ENCODE measurements at places on chromosomes 13 and 19.

- DNase-seq: no peak
Observed at GRCh38 chr13:113452466-113452865, 822 bp downstream of the ADPRHL1 start.

- DNase-seq: no peak
Observed at GRCh38 chr13:109971006-109971405, 184.6 kb upstream of the IRS2 start.

GRCh38 chr13:83166550-83166949 lies 715.7 kb downstream of the SLITRK1 start:
- no peak for DNase-seq

DNA sequence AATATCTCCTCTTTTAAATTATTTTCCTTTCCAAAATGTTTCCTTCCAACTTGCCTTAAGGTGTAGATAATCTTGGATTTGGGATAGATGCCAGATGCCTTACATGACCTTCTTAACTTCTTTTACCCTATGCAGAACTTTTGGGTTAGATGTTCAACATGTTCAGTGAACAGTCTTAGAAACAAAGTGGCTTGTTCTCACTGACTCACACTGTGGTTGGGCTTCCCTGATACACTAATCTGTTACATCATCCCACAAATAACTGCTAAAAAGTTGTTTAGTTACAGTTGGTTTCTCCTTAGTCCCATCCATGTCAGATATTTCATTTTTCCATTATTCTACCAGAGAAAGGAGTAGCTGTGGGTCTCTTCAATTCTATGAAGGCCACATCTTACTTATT lies 2638.2 kb downstream of the PCDH9 start:
- DNase-seq: no peak

GRCh38 chr13:65679240-65679639 lies 1550.9 kb downstream of the PCDH9 start:
- peak; percentile 0 for DNase-seq

DNA sequence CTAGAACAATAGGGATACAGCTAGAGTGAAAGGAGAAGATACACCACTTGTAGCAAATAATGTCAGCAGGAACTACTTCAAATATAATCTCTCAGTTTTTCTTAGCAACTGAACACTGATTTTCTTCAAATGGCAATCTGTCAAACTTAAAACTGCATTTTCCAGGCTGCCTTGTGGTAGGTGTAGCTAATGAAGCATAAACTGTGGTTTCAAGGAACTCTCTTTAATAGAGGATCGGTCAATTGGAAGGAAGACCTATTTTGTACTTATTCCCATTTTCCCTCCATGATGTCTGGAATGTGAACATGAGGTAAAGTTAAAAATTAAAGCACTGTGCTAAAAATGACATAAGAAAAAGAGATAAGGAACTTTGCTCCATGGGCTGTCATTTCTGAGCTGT lies 1261.9 kb downstream of the PCDH17 start:
- DNase-seq: no peak

DNA sequence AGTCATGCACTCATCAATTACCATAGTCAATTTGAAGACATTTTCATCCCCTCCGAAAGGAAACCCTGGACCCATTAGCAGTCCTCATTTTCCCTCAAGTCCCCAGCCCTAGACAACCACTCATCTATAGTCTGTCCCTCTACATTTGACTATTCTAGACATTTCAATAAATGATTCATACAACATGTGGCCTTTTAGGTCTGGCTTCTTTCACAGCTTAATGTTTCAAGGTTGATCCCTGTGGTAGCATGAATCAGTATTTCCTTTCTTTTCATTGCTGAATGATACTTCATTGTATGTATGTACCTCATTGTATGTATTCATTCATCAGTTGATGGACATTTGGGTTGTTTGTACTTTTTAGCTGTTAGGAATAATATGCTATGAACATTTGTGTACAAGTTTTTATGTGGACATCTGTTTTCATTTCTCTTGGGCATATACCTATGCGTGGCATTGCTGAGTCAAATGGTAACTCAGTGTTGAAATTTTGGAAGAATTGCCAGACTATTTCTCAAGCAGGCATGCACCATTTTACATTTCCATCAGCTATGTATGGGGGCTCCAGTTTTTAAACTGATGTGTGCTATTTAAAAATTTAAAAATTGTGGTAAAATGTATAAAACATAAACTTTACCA lies 18.4 kb downstream of the SPATA13 start:
- peak; percentile 38 for DNase-seq

- no peak for DNase-seq
Observed at GRCh38 chr13:65330287-65330686, 1899.8 kb downstream of the PCDH9 start.

GRCh38 chr19:743168-743687 lies 7.7 kb upstream of the MISP start:
- DNase-seq: no peak

- DNase-seq: no peak
Observed at GRCh38 chr13:113729187-113730019, 29.6 kb upstream of the TMEM255B start.
